Fibroblast of upper back skin (primary cell): ENCODE measurements at places on chromosomes 2 and 18.
A peak's percentile ranks its signal among the peaks of the same experiment; 100 is the strongest.

- no peak for DNase-seq
These were observed 118.8 kb downstream of the ZBTB7C start for GRCh38 chr18:48290162-48290926.

GRCh38 chr2:240290432-240291336 is 144.8 kb upstream of the GPC1 start:
- no peak for DNase-seq

- no peak for DNase-seq
These were observed 565.1 kb upstream of the GCFC2 start for GRCh38 chr2:76275788-76276187.

- no peak for DNase-seq
These were observed 845 bp upstream of the MYCN start for GRCh38 chr2:15939556-15939853.

- DNase-seq = no peak
These were observed 80.2 kb upstream of the BCL11A start for GRCh38 chr2:60633615-60634014.

DNA sequence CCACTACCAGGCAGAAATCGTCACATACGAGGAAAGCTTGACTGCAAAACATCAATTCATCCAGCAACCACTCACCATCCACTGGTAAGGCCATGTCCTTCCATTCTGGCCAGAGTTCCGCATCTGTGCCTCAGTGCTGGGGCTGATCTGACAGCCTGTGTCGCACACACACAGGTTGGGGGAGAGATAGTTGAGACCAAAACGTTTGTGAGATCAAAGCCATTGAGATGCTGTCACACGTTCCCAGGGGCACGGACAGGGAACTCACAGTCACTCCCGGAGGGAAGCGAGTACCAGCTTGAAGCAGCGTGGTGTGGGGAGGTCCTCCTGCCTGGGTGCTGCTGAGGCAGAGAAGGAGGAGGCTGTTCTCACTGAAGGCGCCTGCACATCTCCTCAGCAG is 458.5 kb upstream of the SALL3 start:
- no peak for DNase-seq

DNA sequence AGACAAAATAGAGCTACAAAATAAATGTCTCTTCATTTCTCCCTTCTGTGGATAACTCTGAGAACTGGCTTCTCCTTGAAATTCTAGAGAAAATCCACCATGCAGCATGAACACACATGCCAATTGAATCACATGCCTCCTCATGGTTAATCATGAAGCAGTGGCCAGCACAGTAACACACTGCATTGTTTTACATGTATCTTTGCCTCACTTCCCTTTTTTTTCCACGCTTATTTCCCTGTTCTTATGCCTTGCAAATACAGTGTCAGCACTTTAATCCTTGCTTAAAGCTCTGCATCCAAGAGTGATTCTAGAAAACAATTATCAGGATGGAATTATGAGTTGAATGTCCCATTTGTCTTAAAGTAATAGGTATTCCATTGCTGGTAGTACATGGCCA is 50.3 kb upstream of the ZBTB7C start:
- DNase-seq = no peak

GRCh38 chr2:233892793-233893192 is 24.4 kb upstream of the TRPM8 start:
- no peak for DNase-seq

DNA sequence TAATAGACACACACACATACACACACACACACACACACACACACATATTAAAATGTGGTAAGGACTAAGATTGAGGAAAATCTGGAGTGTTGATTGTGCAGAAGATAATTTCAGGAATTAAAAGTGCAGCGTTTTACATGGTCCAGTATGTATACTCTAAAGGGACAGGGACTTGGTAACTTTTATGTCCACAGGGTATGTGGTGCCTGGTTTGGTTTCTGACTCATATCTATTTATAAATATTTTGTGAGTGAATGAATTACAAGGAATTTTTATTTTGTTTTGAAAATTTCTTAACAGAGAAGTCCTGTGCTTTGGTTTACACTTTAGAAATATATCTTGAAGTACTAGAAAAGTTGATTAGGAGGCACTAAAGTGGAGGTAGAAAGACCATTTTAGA is 287.7 kb upstream of the NXPH2 start:
- no peak for DNase-seq

- DNase-seq = no peak
These were observed 7.5 kb downstream of the CATIP start for GRCh38 chr2:218364196-218364595.

- DNase-seq = peak; percentile 1
These were observed 187.6 kb downstream of the ADCYAP1 start for GRCh38 chr18:1092228-1092627.
